ENCODE measurements at places on chromosomes 11 and 22.

DNA sequence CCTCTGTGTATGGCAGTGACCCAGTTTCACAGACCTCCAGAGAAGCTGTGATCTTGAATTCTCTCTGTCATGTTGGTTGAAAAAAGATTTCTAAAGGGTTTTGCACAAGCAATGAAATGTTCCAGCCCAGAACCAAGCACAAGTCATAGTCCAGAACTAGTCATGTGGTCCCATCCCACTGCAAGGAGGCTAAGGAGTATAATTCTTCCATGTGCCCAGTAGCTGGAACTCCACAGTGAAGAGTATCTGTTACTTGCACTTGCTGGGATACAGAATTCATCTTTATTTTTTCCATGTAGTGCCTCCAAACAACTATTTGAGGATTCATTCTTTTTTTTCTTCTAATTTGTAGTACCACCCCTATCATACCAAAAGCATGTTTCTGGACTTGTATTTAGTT, 9.9 kb upstream of the MMP8 start:
- DNase-seq: no peak

GRCh38 chr11:83715927-83716535, 429.9 kb upstream of the CCDC90B start:
- DNase-seq: no peak

DNA sequence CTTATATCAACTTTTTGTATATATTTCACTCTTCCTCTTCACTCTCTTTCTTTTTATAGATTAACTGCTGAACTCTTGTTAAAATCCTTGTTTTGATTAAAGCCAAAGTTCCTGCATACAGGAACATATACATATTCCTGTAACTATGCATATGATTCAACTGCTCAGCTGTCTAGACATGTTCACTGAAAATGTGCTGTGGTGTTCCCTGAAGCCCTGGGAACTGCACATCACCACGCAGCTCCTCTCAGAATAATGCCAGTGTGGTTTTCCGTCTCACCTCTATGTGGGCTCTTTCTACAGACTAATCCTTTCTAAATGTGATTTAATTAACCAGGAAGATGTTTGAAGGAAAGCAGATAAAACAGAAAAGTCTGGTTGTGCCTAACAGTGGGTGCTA, 25.6 kb upstream of the MMP12 start:
- no peak for DNase-seq

GRCh38 chr22:44438056-44438455, 60.0 kb downstream of the RTL6 start:
- DNase-seq: no peak

DNA sequence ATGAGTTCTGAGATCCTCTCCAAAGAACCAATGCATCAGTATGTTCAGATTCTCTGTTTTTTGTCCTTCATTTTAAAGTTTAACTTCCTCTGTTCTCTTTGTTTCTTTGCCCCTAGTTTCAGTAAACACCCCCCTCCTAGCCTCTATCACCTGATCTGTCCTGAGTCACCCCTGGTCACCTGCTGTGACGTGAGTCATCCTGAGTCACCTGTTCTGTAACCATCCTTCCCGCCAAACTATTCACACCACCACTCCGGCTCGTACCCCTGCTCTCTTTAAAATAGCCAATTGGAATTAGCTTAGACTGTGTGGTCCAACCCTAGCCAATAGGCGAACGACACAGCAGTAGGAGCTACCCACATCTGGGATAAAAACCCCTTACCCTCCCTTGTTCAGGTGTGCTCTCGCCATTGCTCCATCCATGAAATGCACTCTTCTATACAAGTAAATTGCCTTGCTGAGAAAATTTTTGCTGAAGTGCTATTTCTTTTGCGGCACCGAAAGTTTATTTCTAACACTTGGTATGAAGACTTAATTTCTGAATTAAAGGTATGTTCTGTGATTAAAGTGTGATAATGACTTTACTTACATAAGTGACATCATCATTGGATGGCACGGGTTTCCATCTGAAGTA, 318.4 kb downstream of the AASDHPPT start:
- DNase-seq: no peak

DNA sequence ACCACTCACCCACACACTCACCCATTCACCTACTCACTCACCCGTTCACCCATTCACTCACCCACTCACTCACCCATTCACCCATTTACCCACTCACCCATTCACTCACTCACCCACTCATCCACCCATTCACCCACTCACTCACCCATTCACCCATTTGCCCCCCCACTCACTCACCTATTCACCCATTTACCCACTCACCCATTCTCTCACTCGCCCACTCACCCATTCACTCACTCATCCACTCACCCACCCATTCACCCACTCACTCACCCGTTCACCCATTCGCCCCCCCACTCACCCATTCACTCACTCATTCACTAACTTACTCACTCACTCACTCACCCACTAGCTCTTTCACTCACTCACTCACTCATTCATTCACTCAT, 15.0 kb downstream of the MUC5AC start:
- no peak for DNase-seq

- DNase-seq: no peak
These were observed 1120.7 kb downstream of the LRRC4C start for GRCh38 chr11:40338739-40339138.

- no peak for DNase-seq
These were observed 928 bp downstream of the FBXO7 start for GRCh38 chr22:32475468-32476010.

- DNase-seq: no peak
These were observed at the start of gene MYO7A for GRCh38 chr11:77127920-77128691. Gene MYO7A, plus strand, starts transcription at chr11:77128246. Its CDS starts 2,389 bp downstream, at chr11:77130635.

DNA sequence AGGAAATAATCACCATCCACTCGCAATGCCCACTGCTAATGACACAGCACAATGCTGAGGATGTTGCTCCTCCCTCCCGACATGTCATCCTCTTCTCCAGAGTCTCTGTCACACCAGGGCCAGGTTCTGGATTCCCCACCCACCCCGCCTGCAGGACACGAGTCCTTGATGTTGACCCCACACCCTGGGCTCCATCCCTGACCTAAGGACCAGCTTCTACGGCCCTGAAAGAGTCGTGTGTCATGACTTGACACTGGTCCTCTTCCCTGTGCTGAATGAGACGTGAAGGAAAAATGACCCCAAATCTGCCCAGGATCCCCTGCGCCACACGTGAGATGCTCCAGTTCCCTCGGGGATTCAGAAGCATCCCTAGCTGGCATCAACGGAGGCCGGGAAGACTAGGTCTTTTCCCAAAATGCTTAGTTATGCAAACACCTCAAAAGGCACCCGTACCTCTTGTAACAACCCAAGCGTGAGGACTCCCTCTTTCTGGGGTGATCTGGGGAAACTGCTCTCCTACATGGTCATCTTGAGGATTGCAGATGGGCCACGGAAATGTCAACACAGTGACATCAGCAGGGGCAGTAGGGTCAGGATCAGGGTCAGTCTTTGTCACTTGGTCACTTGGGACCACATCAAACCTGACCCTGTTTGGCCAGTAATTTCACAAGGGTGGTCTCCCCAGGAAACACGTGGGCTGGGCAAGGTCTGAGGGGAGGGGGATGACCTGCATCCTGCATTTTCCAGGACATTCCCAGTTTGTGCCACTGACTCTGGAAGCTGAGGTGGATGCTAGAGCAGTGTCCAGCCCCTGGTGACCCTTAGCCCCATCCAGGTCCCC, 42.0 kb downstream of the IGLL5 start:
- no peak for DNase-seq

GRCh38 chr11:28919194-28919593, 811.0 kb downstream of the METTL15 start:
- no peak for DNase-seq

DNA sequence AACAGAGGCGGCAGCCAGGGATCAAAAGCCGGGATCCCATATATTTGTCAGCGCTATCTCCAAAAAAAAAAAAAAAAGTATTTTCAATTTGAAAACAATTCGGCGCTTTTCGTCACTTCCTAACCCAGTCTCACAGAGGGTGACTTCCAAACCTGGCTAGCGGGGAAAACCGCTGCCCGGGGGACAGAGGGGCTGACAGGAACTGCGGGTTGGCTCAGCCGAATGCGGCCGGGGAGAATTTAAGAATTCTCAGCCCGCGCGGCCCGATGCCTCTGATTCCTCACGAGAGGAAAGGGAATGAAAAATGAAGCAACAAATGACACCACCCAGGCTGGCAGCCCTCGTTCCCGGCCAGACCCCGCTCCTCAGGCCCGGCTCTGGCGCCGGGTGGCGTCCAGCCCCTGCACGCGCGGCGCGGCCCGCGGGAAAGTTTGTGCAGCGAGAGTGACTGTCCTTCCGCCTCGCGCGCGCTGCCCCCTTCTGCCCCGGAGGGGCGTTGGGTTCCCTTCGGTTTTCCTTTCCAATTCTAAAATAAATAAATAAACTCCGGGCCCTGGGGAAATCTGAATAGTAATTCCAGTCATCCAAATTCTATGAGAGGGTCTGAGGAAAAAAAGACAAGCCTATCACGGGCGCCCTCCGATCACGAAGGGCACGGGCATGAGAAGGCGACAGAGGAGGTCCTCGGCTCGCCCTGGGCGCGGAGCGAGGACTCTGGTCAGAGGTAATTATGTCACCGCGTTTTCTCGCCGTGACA, 4.8 kb upstream of the PAX6 start:
- no peak for DNase-seq

DNA sequence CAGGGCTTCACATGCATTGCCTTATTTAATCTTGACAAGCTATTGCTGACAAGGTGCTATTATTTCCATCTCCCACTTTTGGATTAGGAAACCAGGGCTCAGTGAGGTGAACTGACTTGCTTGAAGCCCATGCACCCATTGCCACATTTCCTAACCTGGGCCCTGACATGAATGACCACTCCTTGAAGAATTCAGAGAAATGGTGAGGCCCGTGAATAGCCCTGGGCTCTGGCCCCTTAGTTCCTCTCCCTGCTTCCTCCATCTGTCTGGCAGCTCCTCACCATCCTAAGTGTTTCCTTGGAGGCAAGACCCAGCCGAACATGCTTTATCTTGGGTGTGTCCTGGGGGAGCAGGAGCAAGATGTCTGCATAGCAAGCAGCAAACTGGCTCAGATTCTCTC, 56.1 kb upstream of the NECTIN1 start:
- DNase-seq: no peak

DNA sequence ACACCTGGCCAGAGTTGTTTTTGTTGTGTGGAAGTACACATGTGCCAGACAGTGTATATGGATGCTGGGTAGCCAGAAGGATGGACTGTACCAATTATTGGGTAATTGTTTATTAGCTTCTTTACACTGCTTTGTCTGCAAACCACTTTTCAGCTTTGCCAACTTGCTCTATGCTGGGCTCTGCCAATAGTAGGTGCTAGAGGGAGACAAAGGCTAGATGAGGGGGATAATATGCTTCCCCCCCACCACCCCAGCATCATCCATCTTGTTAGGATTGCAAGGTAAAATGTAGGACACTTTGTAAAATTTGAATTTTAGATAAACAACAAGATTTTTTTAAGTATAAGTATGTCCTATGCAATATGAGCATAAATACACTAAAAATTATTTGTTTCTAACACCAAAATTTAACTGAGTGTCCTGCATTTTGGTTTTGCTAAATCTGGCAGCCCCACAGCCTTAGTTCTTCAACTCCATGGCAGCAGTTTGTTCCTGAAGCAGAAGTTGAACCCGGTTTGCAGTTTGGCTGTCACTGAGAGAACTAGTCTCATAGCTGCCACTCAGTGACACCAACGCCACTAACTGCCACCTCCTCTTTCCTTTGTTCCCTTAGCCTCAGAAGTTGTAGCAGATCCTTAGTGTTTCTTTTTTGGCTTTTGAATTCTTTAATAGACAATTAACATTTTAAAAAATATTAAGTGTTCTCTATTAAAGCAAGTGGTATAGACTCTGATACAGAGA, 78.8 kb downstream of the CCDC81 start:
- DNase-seq: no peak

DNA sequence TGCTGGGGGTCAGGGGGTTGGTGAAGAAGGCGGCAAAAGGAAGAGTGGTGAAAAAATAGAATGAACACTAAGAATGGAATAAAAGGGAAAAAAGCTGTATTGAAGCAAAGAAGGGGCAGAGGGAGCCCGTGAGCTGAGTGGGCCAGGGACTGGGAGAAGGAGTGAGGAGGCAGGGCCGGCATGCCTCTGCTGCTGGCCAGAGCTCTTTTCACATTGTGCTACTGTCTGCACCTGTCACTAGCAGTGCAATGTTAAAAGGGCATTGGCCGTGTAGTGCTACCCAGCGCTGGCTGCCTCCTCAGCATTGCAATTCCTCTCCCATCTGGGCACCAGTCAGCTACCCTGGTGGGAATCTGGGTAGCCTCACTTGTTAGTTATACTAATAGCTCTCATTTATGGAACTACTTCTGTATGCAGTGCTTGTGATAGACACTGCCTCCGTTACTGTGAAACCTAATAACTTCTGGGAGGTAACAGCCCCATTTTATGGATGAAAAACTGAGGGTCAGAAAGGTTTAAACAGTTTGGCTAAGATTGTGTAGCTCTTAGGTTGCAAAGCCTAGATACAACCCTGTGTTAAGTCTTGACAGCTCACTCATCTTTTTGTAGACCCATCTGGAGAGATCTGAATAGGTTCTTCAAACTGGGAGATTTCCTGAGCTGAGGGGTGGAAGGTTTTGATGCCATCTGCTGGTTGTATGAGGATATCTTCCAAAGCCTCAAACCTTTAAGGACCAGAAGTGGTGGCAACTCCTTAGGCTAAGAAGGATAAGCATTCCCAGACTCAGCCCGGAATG, 8.5 kb downstream of the YPEL4 start:
- DNase-seq: no peak

DNA sequence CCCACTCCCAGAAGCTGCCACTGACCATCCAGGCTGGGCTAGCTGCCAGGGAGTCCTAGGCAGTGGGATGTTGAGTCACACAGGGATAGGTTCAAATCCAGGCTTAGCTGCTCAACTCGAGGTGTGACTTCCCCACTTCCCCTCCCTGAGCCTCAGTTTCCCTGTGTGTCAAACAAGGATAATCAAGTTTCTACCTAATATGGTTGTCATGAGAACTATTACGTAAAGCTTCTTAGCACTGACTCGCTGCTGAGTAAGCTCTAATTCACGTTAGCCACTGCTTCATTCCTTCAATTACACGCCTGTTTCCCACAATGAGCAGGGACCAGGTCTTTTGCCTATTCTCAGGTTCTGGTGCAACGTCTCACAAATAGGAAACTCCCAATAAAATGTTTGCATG, 67.7 kb downstream of the SEZ6L start:
- DNase-seq: no peak

DNA sequence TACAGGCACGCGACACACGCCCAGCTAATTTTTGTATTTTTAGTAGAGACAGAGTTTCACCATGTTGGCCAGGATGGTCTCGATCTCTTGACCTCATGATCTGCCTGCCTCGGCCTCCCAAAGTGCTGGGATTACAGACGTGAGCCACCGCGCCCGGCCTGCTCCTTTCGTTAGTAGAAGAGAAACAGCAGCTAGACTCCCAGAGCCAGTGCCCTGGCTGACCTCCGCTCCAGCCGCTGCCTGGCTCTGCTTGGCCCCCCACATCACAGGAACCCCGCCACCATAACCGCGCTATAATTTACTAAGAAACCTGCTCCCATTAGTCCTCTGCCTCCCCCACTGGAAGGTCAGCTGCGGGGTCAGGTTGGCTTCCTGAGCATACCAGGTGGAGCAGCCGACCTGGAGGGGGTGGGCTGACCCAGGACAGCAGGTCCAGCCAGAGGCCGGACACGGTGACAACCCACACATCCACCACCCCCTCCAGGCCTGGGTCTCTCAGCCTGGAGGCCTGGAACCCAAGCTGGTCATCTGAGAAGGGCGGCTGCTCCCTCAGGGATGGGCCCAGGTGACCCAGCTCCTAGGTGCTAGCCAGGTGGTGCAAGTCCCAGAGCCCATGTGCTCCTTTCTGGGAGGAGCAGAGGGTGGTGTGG, 7.5 kb upstream of the POLDIP3 start:
- DNase-seq: no peak

All from T-helper 9 cell (primary cell).